KBM-7 (cell line): ENCODE measurements at places on chromosomes 2 and 18.

- no peak for DNase-seq
These were observed 36.0 kb downstream of the SETBP1 start for GRCh38 chr18:44716697-44717163.

- DNase-seq, result peak; percentile 73
These were observed 8.8 kb downstream of the RTP5 start for GRCh38 chr2:241877989-241878970.

DNA sequence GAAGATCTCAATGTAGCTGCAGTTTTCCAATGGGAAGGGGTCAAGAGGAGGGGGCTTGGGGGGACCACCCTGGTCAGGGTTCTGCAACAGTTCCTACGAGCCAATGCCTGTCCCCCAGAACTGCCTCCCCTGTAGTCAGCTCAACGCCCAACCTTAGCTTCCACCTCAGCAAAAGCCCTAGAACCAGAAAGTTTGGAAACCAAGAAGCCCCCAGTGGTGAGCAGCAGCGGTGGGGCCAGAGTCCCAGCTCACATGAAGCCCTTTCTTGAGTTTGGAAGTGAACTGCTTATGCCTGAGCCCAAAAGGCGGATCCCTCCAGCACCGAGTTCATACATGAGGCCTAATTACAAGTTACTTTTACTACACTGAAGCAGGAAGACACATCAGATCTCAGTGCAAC lies 162.4 kb downstream of the HDAC4 start:
- no peak for DNase-seq

- no peak for DNase-seq
These were observed 76.7 kb upstream of the PKDCC start for GRCh38 chr2:41970988-41971660.

GRCh38 chr2:8756230-8756629 lies 74.4 kb downstream of the ID2 start:
- no peak for DNase-seq

- DNase-seq, result no peak
These were observed 25.8 kb downstream of the CALCRL start for GRCh38 chr2:187422282-187422681.

- DNase-seq, result no peak
These were observed 31.3 kb downstream of the SETBP1 start for GRCh38 chr18:44712025-44712424.

DNA sequence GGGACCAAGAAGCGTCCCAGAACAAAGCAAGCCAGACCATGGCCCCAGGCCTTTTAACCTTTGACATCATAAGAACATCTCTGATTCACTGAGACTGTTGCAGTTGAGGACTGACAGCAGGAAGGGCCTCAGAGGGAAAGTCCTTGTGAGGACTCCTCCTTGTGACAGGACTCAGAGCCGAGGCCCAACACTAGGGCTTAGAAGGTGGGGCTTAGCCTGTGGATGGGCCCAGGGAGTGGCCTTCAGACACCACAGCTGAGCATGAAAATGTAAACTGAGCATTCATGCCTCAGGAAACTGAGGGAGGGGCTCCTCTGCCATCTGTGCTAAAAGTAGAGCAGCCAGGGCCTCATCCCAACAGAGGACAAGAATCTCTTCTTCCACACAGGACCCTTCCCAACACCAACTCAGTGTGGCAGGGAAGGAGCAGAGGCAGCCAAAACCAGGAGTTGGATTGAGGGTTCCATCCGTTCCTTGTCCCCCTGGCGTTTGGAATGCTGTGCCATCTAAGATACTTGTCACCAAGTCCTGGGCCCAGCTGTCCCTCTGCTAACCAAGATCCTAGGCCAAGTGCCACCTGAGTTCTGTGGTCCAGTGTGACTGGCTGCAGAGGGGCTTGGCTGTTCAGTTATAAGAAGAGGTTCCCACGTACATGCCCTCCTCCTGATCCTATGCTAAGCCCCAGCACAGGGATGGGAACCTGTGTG lies 37.5 kb upstream of the CAB39 start:
- DNase-seq, result no peak

DNA sequence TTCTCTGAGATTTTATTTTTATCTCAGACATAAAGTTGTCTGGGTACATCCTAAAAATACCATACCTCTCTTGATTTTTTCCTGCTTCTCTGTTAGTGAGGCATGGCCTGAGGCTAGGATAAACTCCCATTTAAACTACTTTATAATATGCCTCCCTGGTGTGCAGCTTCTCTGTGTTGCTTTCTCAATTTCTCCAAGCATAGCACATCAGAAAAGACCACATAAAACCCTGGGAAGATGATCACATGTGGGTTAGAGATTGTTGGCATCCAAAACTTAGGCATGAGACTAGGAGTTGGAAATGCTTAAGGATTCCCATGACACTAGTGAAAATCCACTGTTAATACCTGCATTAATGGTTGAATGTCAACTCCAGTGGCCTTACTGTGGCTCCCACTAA lies 254.6 kb downstream of the RND3 start:
- DNase-seq, result no peak

- no peak for DNase-seq
These were observed 145.2 kb downstream of the ZFP36L2 start for GRCh38 chr2:43081131-43081765.

DNA sequence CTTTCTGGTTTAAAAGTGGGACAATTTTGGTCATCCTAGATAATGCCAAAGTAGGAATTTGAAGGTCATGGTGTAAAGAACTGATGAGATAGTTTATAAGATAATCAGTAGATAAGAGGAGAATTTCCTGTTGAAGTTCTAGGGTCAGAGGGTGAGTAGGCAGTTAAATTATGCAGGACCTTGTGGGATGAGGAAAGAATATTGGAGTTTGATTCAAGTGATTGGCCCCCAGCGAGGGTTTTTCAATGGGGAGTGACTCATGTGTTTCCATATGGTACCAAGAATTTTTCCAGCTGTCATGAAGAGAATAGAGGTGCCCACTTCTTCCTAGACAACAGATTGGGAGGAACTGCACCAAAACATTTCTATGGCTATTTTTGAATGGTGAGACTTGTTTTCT lies 940.2 kb upstream of the ZEB2 start:
- no peak for DNase-seq

GRCh38 chr2:170845343-170845742 lies 28.7 kb downstream of the GAD1 start:
- DNase-seq, result no peak

DNA sequence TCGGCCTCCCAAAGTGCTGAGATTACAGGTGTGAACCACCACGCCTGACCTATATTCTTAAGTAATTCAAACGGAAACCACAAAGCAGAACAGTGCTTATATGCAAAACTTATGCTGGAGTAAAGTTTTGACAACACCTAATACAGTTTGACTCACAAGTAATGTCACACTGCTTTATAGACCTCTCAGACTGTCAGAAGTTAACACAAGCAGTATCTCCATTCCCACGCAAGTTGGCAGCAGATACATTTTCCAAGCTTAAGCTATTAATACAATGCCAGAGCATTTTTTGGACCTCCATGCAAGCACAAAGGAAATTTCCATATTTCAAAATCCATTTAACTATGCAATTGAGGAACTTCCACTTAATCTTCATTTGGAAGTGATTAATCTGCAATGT lies 21.0 kb upstream of the SANBR start:
- DNase-seq, result no peak

- DNase-seq, result peak; percentile 88
These were observed 6.6 kb upstream of the RPL37A start for GRCh38 chr2:216491793-216492596.
